ENCODE measurements at places on chromosomes 13 and 19.

- no peak for DNase-seq
These were observed 557.1 kb downstream of the DACH1 start for GRCh38 chr13:71309905-71310304.

DNA sequence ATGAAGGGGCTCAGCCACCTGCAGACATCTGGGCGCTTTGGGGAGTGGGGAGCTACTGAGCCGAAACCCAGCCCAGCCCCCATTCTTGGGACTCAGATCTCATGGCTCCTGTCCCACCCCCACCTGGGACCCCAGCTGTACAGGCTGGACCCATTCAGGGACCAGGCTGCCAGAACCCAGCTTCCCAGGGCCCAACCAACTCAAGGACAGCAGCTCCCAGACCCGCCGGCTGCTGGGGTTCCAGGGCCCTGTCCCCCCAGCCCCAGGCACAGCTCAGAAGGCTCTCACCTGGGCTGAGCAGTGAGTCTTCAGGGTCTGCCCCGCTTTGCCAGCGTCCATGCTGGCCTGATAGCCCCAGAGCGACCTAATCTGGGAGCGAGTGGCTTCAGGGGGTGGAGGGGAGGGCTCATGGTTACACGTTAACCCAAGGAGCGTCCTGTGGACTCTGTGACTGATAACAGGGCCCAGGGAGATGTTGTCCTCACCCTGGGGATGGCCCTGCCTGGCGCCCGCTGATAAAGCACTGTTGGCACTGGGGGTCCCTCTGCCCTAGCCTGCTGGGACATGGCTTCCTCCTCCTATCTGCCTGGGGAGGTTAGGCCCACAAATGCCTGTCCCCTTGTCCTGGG is at the start of gene TMEM86B:
TSS of gene TMEM86B (minus strand) at position 361 of the 629 bp plus-strand sequence. CDS start at position 339, 22 bp downstream.
- DNase-seq: no peak

GRCh38 chr13:58452123-58452623 is 820.6 kb downstream of the PCDH17 start:
- no peak for DNase-seq

GRCh38 chr13:49683489-49683888 is 7.8 kb downstream of the EBPL start:
- no peak for DNase-seq

DNA sequence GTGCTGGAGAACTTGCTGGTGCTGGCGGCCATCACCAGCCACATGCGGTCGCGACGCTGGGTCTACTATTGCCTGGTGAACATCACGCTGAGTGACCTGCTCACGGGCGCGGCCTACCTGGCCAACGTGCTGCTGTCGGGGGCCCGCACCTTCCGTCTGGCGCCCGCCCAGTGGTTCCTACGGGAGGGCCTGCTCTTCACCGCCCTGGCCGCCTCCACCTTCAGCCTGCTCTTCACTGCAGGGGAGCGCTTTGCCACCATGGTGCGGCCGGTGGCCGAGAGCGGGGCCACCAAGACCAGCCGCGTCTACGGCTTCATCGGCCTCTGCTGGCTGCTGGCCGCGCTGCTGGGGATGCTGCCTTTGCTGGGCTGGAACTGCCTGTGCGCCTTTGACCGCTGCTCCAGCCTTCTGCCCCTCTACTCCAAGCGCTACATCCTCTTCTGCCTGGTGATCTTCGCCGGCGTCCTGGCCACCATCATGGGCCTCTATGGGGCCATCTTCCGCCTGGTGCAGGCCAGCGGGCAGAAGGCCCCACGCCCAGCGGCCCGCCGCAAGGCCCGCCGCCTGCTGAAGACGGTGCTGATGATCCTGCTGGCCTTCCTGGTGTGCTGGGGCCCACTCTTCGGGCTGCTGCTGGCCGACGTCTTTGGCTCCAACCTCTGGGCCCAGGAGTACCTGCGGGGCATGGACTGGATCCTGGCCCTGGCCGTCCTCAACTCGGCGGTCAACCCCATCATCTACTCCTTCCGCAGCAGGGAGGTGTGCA is 587 bp downstream of the S1PR4 start:
- DNase-seq: no peak

Measured in NCI-H460 (cell line).